ENCODE measurements at places on chromosomes 6 and 20.

- DNase-seq = no peak
These were observed 119.2 kb downstream of the KCNQ5 start for GRCh38 chr6:72741083-72741482.

GRCh38 chr6:82410151-82410648 lies 46.6 kb downstream of the TPBG start:
- DNase-seq = no peak

GRCh38 chr6:119147101-119148053 lies 68.9 kb upstream of the FAM184A start:
- no peak for DNase-seq

GRCh38 chr6:34934516-34934915 lies 45.5 kb downstream of the ANKS1A start:
- DNase-seq = peak; percentile 74

GRCh38 chr6:17910189-17910588 lies 77.2 kb downstream of the KIF13A start:
- no peak for DNase-seq

- no peak for DNase-seq
These were observed 77.1 kb downstream of the SOD2 start for GRCh38 chr6:159615918-159616317.

DNA sequence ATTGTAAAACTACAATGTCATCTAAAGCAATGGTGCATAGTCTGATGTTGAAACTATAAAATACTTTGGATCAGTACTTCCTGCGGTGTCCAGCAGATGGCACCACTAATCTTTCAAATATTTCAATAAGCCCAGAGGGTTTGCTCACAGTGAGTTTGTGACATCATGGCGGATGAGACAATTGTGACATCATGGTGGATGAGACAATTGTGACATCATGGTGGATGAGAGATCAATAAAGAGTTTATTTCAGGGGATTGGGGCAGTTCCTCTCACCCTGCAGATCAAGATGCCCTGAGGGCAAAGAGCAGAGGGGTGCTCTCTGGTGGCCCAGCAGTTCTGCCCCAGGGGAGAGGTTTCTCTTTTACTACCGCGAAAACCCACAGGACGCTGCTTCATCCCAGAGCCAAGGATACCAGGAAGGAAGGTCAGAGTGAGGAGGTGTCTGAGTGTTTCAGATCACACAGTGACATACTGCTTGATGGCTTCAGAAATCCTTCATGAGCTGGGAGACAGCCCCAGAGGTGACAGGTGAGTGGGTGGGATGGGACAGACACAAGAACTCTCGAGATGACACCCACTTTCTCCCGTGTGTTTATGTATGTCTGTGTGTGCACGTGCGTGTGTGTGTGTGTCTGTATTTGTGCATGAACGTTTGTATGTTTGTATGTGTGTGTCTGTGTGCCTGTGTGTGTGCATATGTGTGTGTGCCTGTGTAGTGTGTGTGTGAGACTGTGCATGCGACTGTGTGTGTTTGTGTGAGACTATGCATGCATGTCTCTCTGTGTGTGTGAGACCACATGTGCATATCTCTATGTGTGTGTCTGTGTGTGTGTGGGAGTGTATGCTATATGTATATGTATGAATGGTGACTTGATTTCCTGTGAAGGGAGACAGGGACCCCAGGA lies 7.3 kb upstream of the ULBP2 start:
- peak; percentile 67 for DNase-seq

DNA sequence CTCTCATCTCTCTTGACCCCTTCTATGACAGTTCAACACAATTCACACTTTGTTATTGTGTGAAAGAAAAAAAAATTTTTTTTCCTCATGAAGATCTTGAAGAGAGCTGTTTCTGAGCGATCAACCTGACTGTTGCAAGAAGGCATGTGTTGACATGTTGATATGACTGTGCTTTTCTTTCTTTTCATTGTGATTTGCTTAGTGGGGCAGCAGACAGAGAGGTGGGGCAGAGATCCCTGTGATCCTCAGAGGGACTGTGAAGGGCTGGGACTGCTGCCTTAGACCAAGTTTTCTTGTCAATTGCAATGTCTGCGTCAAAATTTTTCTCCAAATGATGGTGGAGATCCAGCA lies 70.8 kb upstream of the IYD start:
- no peak for DNase-seq

DNA sequence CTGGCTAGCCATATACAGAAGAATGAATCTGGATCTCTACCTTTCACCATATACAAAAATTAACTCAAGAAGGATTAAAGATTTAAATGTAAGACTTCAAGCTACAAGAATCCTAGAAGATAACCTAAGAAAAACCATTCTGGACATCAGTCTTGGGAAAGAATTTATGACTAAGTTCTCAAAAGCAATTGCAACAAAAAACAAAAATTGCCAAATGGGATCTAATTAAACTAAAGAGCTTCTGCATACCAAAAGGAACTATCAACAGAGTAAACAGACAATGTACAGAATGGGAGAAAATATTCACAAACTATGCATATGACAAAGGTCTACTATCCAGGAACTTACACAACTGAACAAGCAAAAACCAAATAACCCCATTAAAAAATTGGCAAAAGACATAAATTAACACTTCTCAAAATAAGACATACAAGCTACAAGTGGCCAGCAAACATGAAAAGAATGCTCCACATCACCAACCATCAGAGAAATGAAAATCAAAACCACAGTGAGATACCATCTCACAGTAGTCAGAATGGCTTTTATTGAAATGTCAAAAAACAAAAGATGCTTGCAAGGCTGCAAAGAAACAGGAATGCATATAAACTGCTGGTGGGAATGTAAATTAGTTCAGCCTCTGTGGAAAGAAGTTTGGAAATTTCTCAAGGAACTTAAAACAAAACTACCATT lies 66.8 kb upstream of the RSPO3 start:
- no peak for DNase-seq

DNA sequence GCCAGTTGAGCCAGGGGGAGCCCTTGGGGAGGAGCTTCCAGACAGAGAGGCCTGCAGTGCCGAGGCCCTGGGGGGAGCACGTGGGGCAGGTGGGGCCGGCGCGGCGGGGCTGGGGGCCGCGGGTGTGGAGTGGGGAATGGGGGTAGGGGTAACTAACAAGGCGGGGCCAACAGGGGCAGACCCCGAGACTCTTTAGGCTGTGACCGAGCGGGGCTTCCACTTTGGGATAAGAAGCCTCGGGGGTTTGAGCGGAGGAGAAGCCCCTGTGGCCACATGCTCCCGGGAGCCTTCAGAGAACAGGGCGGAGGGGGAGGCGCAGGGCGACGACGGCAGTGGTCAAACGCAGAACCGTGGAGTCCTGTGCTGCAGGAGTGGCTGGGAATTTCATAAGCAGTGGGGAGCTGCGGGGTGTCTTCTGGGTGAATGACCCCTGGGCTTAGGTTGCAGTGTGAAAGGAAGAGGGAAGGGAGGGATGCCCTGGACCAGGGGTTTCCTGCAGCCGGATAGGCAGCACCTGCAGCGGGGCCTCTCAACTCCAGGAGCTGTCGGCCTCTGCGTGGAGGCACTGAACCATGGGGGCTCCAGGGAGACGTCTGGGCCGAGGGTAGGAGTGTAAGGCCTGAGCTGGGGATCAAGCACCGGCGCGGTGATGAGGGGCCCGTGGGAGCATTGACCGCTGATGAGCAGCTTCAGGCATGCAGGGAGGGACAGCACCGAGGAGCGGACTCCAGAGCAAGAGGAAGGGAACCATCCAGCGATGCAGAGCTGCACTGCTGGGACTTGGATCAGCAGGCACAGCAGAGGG lies 121.0 kb downstream of the SYNDIG1 start:
- no peak for DNase-seq

DNA sequence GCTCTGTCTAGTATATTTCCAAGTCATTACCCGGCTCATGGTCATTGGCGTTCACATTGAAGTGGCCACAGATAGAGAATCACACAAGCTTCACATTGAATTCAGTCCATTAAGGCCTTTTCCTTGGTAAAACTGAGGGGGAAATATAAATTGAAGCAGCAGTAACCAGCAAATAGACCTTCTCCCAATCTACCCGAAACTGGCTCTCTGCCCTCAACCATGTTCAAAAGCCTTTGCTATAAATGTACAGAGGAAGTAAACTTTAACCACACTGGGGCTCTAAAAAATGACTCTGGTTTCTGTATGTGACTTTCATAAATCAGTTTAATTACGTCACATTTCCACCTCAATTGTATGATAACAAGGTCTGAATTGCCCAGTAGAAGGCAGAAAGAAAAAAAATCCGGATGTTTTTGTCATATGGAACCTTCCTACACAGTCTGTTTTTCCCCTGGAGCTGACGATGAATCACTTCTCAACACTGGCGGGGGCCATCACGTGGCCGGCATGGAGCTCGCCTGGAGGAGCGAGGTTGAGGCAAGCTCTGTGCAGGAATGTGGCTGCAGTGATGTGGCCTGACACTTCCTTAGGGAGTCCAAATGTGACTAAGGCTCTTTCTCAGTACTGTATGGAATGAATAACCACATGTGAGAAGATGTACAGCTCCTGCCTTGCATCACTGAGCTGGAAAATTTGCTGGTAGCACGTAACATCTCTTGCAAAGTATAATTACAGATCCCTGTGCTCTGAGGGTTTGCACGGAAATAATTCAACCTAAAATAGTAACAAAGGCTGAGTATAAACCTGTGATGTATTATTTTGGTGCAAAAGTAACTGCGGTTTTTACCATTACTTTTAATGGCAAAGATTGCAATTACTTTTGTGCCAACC lies 58.6 kb upstream of the SNX9 start:
- peak; percentile 73 for DNase-seq

DNA sequence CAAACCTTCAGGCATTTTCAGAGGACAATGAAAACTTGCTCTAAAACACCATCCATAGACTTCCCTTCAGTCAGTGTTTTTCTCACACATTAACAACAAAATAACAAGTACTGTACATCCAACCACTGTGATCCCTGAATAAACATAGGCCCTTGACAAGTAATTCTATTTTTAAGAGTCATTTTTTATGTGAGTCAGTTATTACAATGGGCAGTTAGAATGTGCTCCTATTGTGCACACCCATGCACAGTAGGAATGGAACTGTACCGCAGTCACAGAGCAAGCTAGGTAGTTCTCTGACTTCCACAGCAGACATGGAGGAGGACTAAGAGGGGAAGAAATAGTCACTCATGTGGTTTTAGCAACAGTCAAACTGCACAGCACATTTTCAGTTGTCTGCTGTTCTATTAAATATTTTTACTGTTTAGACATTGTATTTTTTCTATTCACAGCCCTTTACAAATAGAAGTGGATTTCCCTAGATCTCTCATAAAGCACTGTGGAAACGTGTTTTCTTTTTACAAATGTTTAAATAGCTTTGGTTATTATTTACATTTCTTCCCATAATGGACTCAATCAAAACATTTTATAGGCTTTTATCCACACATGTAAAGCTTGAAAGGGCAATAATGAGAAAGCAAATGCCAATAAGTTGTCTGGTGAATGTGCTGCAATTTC lies 100.4 kb downstream of the JAG1 start:
- DNase-seq = no peak

DNA sequence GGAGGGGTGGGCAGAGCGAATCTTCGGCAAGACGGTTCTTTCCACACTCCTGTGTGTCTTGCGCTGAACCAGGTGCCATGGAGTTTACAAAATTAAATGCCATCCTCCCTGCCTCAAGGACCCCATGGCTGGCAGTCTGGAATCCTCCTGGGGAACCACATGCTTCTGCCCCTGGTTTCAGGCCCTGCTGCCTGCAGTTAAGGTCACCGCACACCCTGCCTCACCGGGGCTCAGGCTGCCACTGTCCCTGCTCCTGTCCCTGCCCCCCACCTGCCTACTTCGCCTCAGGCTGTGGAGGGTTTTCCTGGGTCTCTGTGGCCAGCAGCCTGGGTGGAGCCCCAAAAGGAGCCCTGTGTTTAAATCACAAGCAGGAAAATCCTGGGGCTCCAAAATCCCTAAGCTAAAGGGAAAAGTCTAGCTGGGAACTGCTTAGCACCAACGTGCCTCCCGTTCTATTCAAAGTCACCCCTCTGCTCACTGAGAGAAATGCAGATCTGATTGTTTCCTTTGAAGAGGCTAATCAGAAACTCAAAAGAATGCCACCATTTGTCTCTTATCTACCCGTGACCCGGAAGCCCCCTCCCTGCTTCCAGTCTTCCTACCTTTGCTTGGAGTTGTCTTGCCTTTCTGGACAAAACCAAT lies 10.6 kb upstream of the TTLL2 start:
- DNase-seq = no peak

GRCh38 chr6:13664703-13665352 lies 46.8 kb downstream of the RANBP9 start:
- no peak for DNase-seq

- DNase-seq = no peak
These were observed 27.1 kb downstream of the CDS2 start for GRCh38 chr20:5153612-5154542.

DNA sequence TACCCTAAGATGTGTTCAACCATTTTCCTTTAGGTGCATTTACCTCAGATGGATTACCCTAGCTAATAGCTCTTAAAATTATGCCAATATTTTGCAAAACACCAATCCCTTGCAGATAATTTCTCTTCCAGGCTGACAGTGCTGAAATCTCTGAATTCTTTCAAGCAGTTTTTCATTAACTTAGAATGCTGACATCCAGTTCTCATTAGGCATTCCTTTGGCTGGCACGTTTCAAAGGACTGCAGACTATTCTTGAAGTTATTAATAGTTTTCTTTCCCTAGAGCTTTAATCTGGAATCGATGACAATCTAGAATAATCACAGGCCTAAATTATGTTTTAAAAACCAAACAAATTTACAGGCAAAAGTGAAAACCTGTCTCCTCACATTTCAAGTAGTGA lies 68.3 kb downstream of the SMLR1 start:
- DNase-seq = no peak

GRCh38 chr6:2231438-2231837 lies 14.0 kb downstream of the GMDS start:
- no peak for DNase-seq

DNA sequence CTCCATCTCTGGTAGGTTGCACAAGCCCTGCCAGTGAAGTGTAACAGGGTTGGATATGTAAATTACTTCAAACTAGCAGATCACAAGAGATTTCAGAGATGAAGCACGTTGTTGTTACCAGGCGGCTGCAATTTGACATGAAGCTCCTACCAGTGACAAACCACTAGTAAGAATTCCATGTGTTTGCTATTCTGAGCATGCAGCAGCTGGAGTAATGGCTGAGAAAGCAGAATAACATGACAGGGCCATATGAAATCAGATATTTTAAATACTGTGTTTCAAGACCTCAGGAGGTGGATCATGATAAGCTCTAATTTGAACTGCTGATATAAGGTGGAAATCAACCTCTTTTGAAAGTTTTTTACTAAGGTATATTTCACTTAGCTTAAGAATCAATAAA lies 11.4 kb downstream of the RIN2 start:
- no peak for DNase-seq

DNA sequence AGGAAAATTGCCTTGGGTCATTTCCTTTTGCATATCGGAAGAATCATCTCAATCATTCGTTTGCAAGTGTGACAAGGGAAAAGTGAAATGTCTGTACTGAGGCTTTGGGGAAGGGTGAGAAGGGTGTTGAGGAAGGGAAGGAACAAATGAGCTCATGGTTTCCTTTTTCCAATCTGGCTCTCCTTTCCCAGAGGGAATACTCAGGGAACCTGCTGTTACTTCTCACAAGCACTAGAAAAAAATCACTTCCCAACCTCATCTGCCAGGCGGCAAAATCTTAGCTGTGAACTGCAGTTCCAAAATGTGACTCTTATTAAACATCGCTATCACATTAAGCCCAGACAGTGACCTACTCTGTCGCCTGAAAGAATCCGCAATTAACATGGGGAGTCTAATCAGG lies 258.1 kb downstream of the ZNF217 start:
- DNase-seq = no peak
